Left renal pelvis (tissue), 4 donors: ENCODE measurements at places on chromosomes 16 and 17. TPM values are rescaled to one million over a fixed set of nuclear protein-coding genes. Genes with fewer than 3 reads are reported as not detected.

- no peak for DNase-seq
Observed at GRCh38 chr17:75645501-75645888, 12.3 kb downstream of the SMIM5 start.

DNA sequence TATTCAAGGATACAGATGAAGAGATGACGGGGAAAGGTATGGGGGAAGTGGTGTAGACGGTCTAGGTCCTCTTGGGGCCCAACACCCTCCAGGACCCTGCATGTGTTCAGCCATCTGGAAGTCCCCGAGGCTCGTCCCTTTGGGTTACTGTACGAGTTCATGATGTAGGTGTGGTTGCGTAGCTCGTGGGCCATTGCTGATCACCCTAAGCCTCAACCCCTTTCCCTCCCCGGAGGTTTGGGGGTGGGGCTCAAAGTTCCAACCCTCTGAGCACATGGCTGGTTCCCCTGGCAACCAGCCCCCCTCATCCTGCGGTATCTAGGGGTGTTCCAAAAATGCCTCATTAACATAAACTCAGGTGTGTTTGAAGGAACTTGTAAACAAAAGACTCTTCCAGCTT, 98.8 kb upstream of the METRNL start:
- DNase-seq: no peak

DNA sequence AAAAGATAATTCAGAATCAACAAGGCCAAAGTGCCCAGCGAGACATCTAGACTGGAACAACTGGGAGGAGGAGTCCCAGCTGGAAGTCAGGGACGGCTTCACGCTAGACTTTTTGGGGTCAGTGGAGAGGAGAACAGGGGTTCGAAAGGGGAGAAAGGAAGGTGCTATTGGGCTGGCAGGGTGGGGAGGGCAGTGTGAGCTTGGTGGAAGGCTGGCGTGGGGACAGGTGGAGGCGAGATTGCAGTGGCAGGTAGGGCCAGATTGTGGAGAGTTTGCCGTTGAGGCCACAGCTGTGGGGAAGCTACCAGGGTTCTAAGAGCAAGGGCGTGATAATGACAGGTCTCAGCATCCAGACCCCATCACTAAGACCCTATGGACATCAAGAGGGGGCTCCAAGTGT, 10.5 kb downstream of the SDK2 start:
- no peak for DNase-seq

DNA sequence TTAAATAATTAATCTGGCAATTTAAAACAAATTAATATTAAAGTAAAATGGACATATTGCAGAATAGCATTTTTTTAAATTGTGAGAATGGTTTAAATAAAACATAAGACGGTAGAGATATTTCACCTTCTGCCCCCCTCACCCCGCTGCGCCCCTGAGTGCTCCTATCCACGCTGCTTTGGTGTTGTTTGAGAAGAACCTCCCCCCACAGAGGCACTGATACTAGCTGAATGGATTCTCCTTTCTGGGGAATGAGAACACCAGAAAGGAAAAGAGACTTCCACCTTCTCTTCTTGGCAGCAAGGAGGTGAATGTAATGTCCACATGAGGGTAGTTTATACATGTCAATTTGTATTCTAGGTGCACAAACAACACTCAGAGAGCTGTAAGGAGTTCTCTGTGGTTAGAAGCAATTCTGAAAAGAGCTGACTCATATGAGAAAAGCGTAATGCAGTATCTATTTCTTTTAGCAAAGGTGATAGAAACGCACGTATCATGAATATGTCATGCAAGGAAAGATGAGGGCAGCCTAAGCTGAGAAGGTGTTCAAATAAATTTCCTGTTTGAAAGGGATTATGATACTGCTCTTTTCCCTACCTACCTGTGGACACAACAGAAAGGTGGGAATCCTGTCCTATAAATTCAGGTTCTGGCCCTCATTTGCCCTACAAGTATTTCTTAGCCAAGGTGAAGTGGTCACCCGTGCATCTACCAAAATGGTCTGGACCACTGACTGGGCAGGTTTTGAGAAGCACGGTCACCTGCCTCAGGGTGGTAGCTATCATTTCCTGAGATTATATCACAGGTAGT, 126.9 kb downstream of the PARN start:
- DNase-seq: no peak

DNA sequence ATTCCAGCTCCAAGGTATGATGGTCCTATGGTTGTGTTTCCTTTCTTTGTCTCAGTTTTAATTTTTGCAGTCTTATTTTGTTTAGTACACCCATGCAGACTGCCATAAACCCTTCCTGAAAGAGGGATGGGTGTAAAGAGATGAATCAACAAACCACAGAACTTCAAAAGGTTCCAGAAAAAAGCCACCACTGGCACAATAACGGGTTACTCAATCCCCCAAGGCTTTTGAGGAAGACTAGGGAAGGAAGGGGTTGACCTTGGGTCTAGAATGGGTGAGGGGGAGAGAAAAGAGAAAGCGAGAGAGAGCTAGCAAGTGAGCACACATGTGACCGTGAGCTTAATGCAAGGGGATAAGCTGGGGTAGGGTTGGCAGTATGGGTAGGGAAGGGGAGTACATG, 168.1 kb downstream of the XYLT1 start:
- DNase-seq: no peak

DNA sequence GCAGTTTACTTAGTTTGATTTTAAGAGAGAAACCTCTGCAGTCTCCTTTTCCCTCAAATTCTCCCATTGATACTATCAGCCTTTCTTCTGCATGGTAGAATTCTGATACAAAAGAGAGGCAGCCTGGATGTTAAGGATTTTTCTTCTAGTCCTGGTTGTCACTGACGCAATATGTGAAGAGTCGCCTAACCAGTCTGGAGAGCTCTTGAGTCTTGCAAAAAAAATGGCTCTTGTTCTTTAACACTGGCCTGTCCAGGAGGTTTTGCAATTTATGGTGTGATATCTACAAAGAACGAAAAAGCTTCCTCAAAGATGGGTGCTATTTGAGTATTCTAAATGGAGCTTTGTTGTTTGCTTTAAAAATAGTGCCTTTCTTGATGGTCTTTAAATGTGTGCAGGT, 28.9 kb downstream of the COX10 start:
- no peak for DNase-seq

DNA sequence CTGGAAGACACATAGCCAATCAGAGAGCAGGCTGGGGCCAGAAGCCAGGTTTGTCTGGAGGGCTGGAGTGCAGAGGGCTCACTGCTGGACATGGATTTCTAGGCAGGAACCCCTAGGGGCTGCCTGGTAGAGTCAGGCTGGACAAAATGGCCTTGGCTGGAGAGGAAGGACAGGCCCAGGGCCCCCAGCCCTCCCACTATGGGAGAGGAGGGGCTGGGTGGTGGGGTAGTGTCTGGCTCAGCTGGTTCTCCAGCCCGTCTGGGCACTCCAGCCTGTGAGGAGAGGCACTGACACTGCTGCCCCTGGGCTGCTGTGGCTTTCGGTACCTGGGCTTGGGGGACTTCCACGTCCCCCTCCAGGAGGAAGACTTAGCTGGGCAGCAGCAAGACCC, 21.7 kb upstream of the DOK4 start:
- no peak for DNase-seq

DNA sequence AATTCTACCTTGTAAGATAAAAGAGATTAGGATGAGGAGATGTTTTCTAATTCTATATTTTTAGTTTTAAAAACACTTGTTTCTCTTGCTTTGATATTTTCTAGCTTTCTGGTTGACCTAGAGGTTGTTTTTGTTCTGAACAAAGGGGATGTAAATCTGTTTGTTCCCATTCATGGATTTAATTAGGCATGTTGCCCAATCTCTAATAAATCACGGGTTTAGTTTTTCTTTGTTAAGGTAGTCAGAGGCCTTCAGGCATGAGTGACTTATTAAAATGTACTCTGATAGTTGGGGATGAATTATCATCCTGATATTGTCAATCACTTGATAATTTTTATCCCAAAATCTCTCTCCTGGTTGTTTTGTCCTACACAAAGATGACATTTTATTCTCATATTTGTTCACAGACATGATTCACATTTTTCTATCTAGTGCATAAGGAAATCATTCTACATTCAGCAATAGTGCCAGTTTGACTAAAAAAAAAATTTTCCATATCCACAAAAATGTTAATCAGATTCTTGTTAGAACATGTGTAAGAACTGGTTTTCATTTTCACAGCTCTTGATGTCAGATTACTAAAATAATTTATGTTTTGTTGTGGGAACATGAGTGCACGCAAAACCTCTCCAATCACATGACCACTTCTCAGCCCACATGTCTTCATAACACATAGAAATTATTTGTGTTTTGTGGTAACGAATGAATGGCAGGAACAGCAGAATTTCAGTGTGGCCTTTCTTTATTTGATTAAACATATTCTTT, 95.7 kb upstream of the AKTIP start:
- no peak for DNase-seq

DNA sequence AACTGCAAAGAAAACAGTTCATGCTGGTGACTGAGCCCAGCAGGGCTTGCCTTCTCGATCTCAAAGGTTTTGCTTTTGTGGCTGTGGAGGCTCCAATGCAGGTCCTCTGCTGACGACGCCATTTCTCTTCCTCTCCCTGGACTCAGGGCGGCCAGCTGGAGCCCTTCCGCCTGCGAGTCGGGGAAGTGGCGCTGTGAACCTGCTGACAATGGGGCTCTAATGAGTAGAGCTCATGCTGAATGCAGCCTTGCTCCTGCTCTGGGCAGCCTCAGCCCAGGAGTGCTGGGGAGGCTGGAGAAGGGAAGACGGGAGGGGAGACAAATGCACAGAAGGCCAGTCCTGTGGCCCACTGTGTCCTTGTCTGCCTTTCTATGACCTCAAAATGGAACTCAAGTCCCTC, 43.8 kb downstream of the VAC14 start:
- no peak for DNase-seq

DNA sequence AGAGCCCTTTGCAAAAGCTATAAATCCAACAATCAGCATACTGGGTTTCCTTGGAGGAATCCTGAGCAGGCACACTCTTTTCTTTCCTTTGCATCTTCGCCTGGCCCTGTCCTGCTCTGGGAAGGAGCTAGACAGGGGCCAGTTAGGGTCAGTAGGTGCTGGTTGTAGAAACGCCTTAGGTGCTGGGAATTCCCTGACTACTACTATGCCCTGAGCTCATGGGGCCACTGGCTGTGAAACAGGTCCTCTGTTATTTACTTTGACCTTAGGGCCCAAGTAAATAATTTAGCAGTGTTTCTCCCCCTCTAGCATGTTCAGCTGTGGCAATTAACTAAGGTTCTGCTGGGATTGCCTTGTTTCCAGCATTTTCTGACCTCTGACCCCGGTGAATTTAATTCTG, 15.8 kb upstream of the WSCD1 start:
- DNase-seq: no peak

- no peak for DNase-seq
Observed at GRCh38 chr16:69176033-69176800, 10.7 kb upstream of the SNTB2 start.

GRCh38 chr17:47192554-47192953, 3.5 kb upstream of the CDC27 start:
- DNase-seq: no peak

DNA sequence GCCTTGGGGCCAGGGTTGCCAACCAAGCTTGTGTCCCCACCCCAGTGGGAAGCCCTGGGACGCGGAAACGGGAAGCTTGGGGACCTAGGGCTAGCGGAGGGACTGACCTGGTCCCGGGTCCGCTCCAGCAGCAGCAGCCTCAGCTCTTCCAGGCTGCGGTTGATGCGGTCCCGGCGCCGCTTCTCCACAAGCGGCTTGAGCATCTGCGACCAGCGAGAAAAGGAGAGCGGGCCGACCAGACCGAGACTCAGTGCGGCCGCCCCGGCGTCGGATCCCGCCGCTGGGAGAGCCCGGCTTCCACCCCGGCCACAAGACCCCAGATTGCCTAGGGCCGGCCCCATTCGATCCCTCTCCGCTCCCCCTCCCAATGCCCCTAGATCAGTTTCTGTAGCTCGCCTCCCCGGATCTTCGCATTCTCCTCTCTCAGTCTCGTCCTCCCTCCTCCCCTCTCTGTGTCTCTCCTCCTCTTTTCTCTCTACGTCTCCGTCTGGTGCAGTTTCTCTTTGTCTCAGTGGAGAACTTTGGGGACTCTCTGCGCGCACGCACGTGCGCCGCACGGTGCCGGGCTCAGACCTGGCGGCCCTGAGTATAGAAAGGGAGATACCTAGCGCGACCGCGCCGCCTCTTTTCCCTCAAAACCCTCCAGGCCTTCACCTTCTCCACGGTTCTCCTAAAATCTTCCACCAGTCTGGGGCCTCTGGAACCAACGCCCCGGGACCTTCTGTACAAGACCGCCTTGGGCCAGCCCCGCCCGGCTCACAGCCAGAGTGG, 797 bp downstream of the HES7 start:
- DNase-seq: no peak

GRCh38 chr17:45656527-45657181, 127.5 kb upstream of the CRHR1 start:
- DNase-seq: no peak

DNA sequence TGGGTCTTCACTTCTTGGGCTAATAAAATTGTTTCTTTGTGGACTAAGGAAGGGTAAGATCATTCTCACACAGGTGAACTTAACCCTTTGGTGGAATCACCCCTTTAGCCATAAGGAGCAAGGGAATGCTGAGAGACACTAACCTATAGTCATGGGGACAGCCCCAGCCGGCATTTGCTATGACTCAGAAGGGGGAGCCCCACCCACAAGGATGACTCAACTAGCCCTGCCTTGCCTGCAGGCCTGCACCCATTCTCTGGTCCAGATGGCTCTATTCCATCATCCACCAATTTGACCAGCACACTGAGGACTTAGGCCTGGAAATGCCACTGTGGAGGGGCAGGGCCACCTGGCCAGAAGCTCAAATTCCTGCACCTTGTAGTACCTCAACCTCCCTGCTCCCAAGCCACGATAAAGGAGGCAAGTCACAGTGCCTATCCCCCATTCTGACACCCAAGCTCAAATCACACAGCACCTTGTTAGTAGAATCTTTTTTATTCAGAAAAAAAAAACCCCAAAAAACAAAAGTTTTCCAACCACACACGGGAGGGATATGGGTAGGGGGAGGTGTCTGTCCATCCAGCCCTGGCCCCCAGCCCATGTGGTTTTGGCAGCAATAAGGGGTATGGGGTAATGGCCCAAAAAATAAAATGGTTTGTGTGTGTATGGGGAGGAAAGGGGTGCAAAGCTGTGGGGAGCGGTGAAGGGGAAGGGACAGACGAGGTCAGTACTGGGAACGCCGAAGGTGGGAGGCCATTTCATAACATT, 3.0 kb downstream of the PFN1 start:
- no peak for DNase-seq

GRCh38 chr17:59572301-59572924, 7.0 kb downstream of the DHX40 start:
- DNase-seq: no peak

- DNase-seq: no peak
Observed at GRCh38 chr17:57668332-57668731, 76.8 kb downstream of the CCDC182 start.

DNA sequence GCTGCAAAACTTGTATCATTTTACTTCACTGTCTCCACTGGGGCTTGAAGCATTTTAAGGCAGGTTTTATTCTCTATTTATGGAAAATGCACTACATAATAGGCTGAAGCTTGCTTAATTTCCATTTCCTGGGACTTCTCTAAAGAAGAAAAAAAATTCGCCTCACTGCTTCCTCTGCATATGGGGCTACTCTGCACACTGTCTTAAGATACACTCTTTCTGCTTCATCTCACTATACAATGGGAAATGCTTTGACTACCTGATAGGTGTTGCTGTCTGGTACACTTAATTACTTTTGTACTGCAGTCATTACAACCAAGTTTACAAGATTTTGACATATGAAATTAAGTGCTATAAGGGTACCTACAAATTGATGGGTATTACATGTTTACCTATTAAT, 466.0 kb downstream of the KCNJ18 start:
- DNase-seq: no peak

The GP1BA gene
- 3.4 TPM for polyA plus RNA-seq

The PCTP gene
- polyA plus RNA-seq: 31.6 TPM

The COTL1 gene
- 65.9 TPM for polyA plus RNA-seq

The RASD1 gene
- polyA plus RNA-seq: 1.2 TPM

The CYBA gene
- 160 TPM for polyA plus RNA-seq

The SCGB1C2 gene
- polyA plus RNA-seq: 2.5 TPM

The PRDM7 gene
- 1.2 TPM for polyA plus RNA-seq

The CXCL16 gene
- 12.7 TPM for polyA plus RNA-seq
